Ascending aorta (tissue), 2 donors: ENCODE measurements at places on chromosomes 3 and 15. TPM values are rescaled to one million over a fixed set of nuclear protein-coding genes. Genes with fewer than 3 reads are reported as not detected.

ACTL6A gene
- total RNA-seq: 23.9 TPM

INKA1 gene
- not detected for total RNA-seq

PEAK1 gene
- 53.7 TPM for total RNA-seq

UPK1B gene
- not detected for total RNA-seq

TRIM42 gene
- not detected for total RNA-seq

- DNase-seq: no peak
- H3K27ac ChIP-seq: no peak overlapping the region
- H3K4me3 ChIP-seq: no peak overlapping the region
- H3K36me3 ChIP-seq: no peaks in the 10 kb centered on the region
- H3K27me3 ChIP-seq: no peaks in the 10 kb centered on the region
Observed at GRCh38 chr3:1766384-1766783, 332.3 kb upstream of the CNTN4 start.

- no peak overlapping the region for H3K27ac ChIP-seq
- H3K36me3 ChIP-seq: no peaks in the 10 kb centered on the region
- H3K4me1 ChIP-seq: no peaks in the 10 kb centered on the region
- peak overlapping the region; percentile 42 for H3K4me3 ChIP-seq
- DNase-seq: no peak
Observed at GRCh38 chr3:23671851-23672589, 133.7 kb upstream of the UBE2E1 start.

GRCh38 chr3:188280627-188281026 is 126.7 kb downstream of the LPP start:
- H3K4me1 ChIP-seq: peaks cover 71% of the 10 kb centered on the region
- H3K27me3 ChIP-seq: no peaks in the 10 kb centered on the region
- peak overlapping the region; percentile 99 for H3K27ac ChIP-seq
- H3K4me3 ChIP-seq: no peak overlapping the region
- H3K36me3 ChIP-seq: peaks cover 7% of the 10 kb centered on the region

DNA sequence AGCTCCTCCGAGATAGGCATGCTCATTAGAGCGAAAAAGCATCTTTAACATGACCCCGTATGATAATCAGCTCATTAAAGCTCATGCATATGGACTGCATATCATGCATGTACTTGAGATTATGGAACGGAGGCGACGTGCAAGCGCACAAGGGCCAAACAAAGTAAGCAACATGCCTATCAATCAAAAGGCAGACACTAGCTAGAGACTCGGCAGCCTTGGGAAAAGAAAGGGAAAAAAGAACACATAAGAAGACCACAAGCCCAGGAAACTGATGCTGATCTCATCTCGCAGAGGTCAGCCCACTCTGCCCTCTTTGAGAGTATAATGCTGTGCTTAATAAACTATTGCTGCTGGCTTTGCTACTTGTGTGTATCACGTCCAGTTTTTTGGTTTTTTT is 2.6 kb upstream of the ACOX2 start:
- no peak for DNase-seq
- H3K27me3 ChIP-seq: no peaks in the 10 kb centered on the region
- H3K4me3 ChIP-seq: no peak overlapping the region
- no peaks in the 10 kb centered on the region for H3K36me3 ChIP-seq
- H3K27ac ChIP-seq: no peak overlapping the region

GRCh38 chr15:60740787-60741354 is 261.9 kb upstream of the ICE2 start:
- H3K27ac ChIP-seq: no peak overlapping the region
- H3K4me1 ChIP-seq: no peaks in the 10 kb centered on the region
- no peak for DNase-seq
- H3K4me3 ChIP-seq: no peak overlapping the region

GRCh38 chr3:4425707-4426106 is 41.4 kb downstream of the SUMF1 start:
- no peaks in the 10 kb centered on the region for H3K36me3 ChIP-seq
- H3K4me3 ChIP-seq: no peak overlapping the region
- no peak overlapping the region for H3K27ac ChIP-seq
- no peak for DNase-seq

- H3K36me3 ChIP-seq: peaks cover 53% of the 10 kb centered on the region
- no peaks in the 10 kb centered on the region for H3K27me3 ChIP-seq
- DNase-seq: no peak
- H3K4me3 ChIP-seq: no peak overlapping the region
- no peak overlapping the region for H3K27ac ChIP-seq
- no peaks in the 10 kb centered on the region for H3K4me1 ChIP-seq
Observed at GRCh38 chr15:64930778-64931371, 19.2 kb downstream of the ANKDD1A start.

DNA sequence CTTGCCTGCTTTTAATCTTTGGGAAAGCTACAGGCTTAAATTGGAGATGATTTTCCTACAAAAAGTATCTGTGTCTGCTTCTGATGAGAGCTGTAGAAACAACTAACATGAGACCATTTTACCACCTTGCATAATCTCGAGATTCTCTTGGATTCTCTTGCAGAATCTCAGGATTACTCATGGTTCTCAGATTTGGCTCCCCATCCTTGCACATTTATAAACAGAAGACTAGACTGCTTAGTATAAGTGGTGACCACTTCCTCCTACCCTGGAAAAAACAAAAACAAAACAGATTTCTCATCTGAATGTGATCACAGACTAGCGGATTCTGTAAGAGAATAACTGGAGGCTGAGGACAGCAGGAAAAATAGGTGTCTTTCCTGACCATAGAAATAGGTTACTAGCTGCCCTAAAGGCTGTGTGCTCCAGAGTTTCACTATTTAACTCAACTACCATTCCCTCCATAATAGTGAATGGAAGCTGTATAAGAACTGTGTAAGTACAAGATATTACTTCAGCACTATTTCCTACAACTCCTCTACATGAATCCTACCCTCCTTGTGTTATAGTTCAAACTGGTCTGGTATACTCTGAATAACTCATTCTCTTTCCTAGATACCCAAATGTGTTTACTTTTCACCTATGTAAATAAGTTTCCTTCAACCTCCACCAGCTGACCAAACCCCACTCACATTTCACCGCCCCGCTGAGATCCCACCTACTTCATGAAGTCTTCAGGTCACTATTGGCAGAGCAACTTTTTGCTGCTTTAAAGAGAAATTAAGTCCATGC is 122.2 kb upstream of the C2CD4B start:
- H3K36me3 ChIP-seq: no peaks in the 10 kb centered on the region
- DNase-seq: no peak
- H3K4me1 ChIP-seq: no peaks in the 10 kb centered on the region

GRCh38 chr3:62918777-62919176 is 43.6 kb upstream of the CADPS start:
- H3K36me3 ChIP-seq: no peaks in the 10 kb centered on the region
- no peaks in the 10 kb centered on the region for H3K27me3 ChIP-seq
- no peak for DNase-seq

DNA sequence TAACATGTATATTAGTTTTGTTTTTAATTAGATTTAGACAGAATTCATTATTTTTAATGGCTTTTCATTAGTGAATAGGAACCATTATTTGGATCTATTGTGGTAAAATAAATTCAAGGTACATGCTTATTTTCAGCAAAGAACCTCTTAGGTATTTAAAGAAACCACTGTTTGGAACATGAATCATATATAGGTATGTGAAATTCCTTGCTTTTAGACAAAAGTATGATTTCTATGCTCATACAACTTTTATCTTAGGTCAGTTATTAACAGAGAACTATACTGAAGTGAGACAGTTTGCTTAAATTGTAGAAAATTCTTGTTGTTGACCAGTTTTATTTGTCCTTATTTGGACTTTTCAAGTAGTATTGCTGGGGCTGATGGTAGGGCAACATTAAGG is 389.9 kb downstream of the FEZF2 start:
- H3K27ac ChIP-seq: no peak overlapping the region
- DNase-seq: no peak

- no peaks in the 10 kb centered on the region for H3K27me3 ChIP-seq
- H3K36me3 ChIP-seq: no peaks in the 10 kb centered on the region
- no peak overlapping the region for H3K27ac ChIP-seq
- no peak for DNase-seq
- H3K4me1 ChIP-seq: no peaks in the 10 kb centered on the region
Observed at GRCh38 chr3:67357610-67358458, 296.6 kb downstream of the SUCLG2 start.

DNA sequence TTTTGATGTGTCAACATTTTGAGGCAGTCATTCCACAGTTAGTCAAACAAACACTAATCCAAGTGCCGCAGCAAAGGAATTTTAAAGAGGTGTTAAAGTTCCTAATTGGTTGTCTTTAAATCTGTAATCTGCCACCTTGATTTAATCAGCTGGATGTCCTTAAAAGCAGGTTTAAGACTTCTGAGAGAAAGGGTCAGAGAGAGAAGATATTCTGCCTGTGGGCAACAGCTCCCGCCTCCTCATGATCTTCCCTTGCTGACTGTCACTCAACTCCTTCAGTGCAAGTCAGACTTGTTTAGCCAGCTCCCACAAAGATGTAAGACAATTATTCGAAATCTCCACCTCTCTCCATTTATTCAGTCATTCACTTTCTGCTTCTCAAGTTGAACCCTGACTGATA is 92.6 kb upstream of the MYRIP start:
- no peak overlapping the region for H3K27ac ChIP-seq
- no peaks in the 10 kb centered on the region for H3K27me3 ChIP-seq

DNA sequence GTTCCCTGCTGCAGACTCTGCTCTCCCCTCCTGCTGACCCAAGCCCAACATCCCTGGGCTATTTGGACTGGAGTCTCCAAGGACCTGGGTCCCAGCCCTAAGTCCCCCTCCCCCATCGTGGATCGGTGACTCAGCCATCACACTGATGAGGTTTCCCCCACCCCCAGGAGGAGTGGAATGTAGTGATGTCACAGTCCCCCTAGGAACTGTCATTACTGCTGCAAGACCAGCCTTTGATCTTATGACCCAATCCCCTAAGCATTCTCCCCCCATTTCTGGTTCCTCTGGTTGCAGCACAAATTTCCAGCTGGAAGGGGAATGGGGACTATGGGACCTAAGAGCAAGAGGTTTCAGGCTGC is 63.4 kb upstream of the CSPG4 start:
- H3K27ac ChIP-seq: no peak overlapping the region
- H3K36me3 ChIP-seq: no peaks in the 10 kb centered on the region
- no peak overlapping the region for H3K4me3 ChIP-seq

DNA sequence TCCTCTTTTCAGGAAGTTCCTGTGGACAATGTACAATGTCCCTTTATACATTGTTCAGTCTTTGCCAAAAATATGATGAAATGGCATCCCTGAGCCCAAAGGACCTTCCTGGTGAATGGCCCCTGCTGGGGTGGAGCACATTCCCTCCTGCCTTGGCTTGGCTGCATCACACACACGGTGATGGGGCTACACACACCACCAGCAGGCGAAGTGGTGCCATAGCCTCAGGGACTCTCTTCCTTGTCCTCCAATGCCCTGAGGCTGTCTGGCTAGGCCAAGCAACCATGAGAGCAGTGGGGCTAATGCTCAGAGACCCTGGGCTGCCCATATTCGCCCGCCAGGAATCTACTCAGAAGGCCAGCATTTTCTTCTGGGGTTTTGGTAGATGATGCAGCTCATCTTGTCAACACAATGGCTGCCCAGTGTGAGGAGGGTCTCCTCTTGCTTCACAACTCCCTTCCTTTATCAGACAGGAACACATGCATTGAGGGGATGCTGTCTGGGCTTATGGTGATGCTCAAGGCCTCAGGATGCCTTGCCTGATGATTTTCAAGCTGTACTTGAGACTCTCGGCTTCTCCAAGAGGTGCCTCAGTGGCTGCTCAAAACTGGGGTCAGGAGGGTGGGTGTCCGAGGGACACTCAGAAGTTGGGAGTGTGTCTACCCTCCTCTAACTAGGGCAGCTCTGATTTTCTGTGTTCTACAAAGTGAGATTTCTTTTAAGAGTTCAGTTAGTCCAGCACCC is 40.9 kb upstream of the EPHB1 start:
- H3K36me3 ChIP-seq: no peaks in the 10 kb centered on the region
- DNase-seq: no peak
- no peak overlapping the region for H3K4me3 ChIP-seq
- H3K27me3 ChIP-seq: no peaks in the 10 kb centered on the region
- no peak overlapping the region for H3K27ac ChIP-seq

- DNase-seq: peak; percentile 56
- H3K27me3 ChIP-seq: no peaks in the 10 kb centered on the region
- H3K4me3 ChIP-seq: no peak overlapping the region
Observed at GRCh38 chr3:129312021-129312639, 33.5 kb downstream of the HMCES start.

- no peaks in the 10 kb centered on the region for H3K27me3 ChIP-seq
- H3K27ac ChIP-seq: no peak overlapping the region
- no peaks in the 10 kb centered on the region for H3K4me1 ChIP-seq
- H3K36me3 ChIP-seq: no peaks in the 10 kb centered on the region
Observed at GRCh38 chr3:163786416-163786815, 1291.9 kb downstream of the SI start.

- H3K36me3 ChIP-seq: no peaks in the 10 kb centered on the region
- no peak for DNase-seq
- peaks cover 4% of the 10 kb centered on the region for H3K4me1 ChIP-seq
- H3K27me3 ChIP-seq: no peaks in the 10 kb centered on the region
- H3K4me3 ChIP-seq: no peak overlapping the region
- no peak overlapping the region for H3K27ac ChIP-seq
Observed at GRCh38 chr3:149487598-149488197, 13.2 kb downstream of the TM4SF4 start.

GRCh38 chr3:111702996-111703985 is 108.1 kb upstream of the ZBED2 start:
- H3K36me3 ChIP-seq: no peaks in the 10 kb centered on the region
- H3K4me1 ChIP-seq: no peaks in the 10 kb centered on the region
- H3K27ac ChIP-seq: no peak overlapping the region
- DNase-seq: no peak
- H3K4me3 ChIP-seq: no peak overlapping the region
